ENCODE measurements at places on chromosomes 13 and 19.

DNA sequence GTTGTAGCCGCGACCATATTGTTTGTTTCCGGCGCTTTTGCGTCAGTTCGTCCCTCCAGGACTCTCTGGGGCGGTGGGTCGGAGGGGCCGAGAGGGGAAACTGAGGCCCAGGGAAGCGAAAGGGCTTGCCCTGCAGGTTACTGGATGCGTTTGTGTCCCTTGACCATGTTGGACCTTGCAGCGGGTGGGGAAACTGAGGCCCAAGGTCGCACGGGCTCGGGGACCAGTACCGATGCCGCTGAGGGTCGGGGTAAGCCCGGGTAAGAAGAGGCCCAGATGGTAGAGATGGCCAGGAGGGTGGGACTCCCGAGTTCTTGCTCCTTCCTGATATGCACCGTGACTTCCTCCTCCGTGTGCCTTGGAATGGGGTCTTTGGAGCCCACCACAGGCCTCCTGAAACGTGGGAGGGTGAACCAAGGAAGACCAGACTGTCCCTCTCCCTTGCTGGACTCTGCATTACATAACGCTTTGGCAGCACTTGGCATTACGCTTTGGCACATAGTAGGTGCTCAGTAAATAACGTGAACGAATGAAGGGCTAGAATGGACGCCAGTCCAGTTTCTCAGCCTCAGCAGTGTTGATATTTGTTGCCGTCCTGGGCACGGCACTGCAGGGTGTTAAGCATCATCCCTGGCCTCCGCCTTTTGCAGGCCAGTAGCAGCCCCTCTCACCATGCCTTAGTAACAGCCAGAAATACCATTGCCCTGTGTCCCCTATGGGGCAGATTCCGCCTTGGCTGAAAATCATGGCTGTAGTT is 743 bp downstream of the CHAF1A start:
- no peak for DNase-seq

DNA sequence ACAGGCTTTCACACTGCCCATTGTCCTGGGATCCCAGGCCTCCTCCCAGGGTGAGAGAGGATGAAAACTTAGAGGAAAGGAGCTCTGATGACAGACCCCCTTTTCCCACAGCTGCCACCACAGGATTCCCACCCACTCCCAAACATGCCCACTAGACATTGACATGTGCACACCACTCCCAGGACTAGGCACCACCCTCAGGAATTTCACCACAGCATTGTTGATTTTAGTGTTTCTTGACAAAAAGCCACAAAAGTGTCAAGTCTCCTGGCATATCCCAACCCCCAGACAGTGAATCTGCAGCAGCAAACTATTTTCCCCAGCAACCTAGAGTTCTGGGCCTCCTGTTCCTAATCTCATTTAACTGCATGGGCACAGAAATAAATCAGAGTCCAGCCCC is 10.1 kb downstream of the ZNF714 start:
- DNase-seq: no peak

DNA sequence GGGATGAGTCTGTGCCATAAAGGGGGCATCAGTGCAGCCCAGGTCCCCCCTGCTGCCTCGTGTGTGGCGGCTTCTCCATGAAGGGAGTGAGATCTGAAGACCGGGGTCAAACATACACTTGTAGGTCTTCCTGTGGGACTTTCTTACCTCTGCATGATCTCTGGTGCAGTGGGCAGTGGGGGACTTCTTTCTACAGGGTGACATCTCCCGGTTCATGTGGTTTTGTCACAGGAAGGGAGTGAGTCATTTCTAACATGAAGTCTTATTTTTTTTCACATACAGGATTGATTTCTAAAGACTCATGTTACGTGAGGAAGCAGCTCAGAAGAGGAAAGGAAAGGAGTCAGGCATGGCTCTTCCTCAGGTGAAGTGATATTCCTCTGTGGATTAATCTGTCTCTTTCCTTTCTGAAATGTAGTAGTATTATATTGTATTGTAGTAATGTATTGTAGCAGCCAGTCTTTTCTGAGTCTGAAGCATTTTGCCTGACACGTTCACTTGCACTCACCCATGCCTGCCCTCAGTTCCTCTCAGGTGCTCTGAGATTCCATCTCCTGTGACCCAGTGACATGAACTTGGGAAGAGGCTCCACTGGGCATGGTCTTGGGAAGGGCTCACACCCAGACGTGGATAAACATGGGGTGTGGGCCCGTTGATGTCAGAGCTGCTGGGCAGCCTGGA is 15.7 kb downstream of the ZNF808 start:
- no peak for DNase-seq

DNA sequence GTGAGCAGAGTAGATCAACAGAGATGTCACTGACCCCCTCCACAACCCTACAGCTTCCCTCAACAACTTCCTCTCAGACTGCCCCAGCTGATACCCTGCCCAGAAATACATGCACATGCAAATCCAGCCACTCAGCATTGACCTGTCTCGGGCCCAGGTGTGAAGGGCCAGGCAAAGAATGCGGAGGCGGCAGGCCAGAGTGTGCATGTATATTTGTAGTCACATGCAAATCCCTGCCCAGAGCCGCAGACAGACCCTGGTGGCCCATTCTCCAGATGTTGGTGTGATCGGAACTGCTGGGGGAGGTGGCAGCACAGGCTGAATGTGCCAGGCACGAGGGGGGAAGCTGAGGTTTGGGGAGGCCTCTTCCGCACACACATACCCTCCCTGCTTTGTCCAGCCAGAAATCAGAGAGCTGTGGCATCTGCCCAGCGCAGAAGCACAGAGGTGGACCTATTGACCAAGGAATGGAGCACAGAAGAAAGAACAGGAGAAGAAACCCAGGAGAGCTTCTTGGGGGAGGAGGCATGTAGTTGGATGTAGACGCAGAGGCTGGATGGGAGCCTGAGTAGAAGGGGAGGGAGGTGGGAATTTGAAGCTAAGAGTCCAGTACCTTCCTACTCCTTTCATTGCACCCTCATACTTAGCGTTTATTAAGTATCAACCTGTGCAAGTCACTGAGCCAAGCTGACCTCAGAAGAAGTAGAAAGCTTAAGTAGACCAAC is 14.4 kb downstream of the MEF2B start:
- DNase-seq: no peak

- no peak for DNase-seq
Measured at GRCh38 chr13:51717786-51718398, 86.1 kb downstream of the DHRS12 start.

- DNase-seq: no peak
Measured at GRCh38 chr13:19888799-19889198, 25.4 kb upstream of the ZMYM5 start.

DNA sequence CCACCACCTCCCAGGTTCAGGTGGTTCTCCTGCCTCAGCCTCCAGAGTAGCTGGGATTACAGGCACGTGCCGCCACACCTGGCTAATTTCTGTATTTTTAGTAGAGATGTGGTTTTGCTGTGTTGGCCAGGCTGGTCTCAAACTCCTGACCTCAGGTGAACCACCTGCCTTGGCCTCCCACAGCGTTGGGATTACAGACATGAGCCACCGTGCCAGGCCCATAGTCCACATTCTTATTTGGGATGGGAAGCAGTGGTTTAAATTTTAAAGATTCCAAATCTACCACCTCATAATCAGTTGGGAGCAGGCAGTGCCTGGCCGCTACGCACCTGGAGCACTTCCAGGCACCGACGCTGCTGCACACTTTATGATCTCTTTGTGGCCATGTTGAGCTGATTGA is 160.6 kb upstream of the SOX1 start:
- DNase-seq: no peak

All from epithelial cell of proximal tubule (primary cell).